ENCODE measurements at places on chromosomes 6 and 20.
A peak's percentile ranks its signal among the peaks of the same experiment; 100 is the strongest.

DNA sequence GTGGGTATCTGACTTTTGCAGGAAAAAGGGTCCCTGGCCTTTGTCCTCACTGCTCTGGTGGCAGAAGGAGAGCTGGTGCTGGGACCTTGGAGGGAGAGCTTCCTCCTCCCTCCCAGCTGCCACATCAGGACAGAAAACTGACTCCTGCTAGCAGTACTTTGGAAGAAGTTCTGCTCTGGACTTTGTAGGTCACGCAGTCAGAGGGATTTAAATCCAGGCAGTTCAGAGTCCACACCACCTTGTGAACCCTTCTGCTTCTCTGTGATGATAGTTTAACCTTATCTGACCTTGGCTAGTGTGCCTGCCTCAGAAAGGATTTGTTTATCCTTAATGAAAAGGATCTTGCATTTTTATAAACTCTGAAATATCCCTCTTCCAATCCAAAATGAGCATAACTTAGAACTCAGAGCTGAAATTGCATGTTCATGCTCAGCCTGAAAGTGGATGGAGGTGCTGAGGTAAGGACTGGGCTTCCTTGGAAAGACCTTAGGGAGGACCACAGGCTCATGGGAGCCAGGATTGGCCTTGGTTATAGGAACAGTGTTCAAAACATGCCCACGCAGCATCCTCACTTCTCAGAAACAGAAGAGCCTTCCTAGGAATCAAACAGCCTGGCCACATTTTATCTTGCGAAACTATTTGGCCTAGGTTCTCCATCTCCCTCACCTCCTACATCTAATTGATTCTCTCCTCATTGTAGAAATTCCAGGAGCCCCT is 123.9 kb upstream of the SASH1 start:
- no peak for DNase-seq

DNA sequence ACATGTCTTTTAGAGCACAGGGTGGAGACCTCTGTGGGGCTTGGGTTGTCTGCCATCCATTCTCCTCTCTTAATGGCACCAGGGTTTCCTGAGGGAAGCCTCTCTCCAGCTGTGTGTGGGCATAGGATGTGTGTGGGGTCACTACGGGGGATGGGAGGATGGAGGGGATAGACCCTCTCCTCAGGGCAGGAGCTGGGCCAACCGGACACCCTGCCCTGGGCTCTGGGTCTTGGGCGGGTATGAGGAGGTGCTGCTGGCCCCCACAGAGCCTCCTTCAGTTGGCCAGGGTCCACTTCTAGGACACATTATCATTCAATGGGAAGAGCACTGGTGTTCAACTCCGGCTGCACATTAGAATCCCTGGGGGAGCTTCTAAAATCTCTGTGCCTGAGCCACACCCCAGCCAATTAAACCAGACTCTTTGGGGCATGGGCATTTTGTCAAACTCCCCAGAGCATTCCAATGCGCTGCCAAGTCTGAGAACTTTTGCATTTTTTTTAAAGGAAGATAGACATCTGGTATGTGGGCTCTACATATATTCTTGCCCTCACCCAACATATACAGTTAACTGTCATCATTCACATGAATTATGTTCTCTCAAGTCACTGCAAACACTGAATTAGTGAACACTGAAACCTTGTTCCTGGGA is 38.5 kb downstream of the TRAM2 start:
- no peak for DNase-seq

DNA sequence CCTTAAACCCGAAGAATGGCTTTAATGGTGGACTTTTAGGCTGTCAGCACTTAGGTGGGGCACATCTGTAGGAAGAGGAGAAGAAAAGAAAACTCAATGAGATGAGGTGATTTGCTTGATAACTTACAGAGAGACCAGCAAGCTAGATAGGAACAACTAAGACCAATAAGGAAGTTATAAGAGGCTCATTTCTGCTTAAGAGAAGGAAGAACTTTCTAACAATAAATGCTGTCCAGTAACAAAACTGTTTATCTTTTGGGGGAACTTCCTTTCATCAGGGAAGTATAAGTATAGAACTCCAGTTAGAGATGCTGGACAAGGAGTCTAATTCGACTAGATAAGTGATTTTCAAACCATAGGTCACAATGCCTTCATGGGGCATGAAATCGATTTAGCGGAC is 107.2 kb upstream of the SIRPA start:
- DNase-seq: no peak

DNA sequence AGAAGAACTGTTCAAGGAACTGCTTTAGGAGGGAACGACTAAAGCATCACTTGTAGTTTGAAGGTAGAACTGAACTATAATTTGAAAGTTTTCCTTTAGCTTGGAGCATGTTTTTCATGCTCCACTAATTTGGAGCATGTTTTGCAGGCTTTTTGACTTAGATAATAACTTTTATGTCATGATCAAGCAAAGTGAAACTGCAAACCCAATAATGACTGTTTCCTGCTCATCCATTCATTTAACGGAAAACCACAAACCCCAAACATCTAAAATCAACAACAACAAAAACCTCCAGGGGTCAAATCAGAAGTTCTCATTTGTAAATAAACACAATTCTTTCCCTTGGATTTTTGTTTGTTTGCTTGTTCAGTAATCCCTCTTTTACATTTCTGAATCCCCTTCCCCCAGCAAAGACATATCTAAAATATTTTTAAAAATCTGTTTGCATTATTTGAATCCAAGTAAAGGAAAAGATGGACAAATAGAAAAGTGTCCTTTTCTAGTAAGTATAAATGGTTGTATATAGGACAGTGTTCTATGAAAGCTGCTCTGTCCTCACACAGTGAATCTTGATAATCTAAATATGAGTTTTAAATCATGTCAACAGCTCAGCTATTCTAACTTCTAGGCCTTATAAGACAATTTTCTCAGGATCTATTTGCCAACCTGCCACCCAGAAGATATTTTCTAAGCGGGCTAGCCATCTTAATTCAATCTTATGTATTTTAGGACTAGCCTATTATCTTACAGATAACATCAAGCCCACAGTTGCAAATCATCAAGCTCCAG is 2.6 kb downstream of the SIM1 start:
- no peak for DNase-seq

DNA sequence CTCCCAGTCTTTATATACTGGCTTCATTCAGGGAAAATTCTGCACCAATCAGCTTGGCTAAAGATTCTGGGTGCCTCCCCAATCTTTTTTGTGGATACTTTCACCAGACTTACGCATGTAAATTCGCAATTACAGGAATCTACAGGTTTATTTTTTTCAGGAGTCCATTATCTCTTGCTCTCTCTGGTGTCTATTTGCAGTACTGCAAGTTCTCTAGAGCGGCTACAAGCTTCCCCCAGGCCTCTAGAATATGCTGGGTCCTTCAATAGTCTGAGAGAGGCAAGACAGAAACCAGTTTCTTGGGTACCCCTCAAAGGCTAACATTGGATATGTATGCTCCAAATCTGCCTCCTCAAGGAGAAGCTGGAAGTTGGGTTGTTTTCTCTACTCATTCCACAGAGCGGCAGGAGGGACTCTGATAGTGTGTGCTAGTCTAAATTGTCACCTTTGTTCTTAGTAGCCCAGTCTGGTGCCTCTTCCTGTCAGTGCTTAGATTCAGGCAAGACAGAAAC is 58.5 kb downstream of the SUN5 start:
- DNase-seq: peak; percentile 66

DNA sequence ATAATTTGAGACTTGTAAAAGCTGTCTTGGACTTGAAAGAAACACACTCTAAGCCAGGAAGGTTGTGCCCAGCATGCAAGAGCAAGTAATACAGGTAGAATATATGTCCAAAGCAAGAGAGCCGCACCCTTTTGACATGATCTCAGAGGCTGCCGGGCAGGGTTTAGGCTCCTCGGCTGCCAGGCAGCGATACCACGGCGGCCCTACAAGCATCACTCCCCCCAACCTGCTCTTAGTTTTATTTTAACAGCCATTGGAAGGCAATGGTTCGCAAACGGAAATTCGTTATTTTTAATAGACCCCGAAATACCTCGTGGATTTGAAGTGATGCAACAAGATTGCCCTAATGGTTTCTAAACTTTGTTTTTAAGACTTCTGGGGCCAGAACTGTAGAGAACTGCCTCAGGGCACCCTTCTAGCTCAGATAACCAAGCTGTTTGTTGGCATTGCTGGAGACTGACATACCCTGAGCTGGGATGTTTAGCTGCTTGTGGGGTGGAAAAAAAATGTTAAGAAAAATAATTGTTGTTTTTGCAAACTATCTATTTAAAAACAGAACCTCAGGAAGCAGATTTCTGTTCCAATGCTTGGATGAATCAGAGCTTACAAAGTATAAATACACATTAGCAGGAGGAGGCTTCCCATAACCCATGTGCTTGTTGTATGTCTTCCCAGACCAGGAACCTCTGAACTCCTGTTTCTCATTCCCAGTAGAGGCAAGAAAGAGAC is 39.0 kb downstream of the JAG1 start:
- no peak for DNase-seq

GRCh38 chr6:36753671-36754405 is 56.2 kb downstream of the RAB44 start:
- DNase-seq: no peak
